Thoracic aorta (tissue), 2 donors: ENCODE measurements at places on chromosomes 3 and 15. TPM values are rescaled to one million over a fixed set of nuclear protein-coding genes. Genes with fewer than 3 reads are reported as not detected.

The SLITRK3 gene
- total RNA-seq: 0.14 TPM

The RYK gene
- 74.1 TPM for total RNA-seq

The RASGRF1 gene
- not detected for total RNA-seq

The MORC1 gene
- total RNA-seq: not detected

The CD96 gene
- 5.1 TPM for total RNA-seq

The BFSP2 gene
- total RNA-seq: not detected

The PLSCR2 gene
- total RNA-seq: 2.9 TPM

The LRTM1 gene
- not detected for total RNA-seq
